H4 (cell line): ENCODE measurements at places on chromosomes 3 and 15. TPM values are rescaled to one million over a fixed set of nuclear protein-coding genes. Genes with fewer than 3 reads are reported as not detected.

- no peak for DNase-seq
Observed at GRCh38 chr15:47561102-47561501, 156.2 kb upstream of the SEMA6D start.

DNA sequence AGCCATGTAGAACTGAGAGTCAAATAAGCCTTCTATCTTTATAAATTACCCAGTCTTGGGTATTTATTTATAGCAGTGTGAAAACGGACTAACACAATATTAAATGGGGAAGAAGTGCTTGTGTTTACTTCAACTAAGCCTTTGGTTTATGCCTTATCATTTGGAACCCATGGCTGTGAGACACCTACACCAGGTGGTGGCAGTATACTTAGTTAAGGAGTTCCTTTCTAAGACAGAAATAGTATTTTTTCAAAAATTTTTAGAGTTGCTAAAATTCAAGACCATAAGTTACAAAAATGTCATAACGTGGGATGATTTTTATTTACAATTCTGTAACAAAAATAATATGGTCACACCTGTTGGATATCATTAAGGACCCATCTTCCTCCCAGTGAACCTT is 354.5 kb upstream of the SOX14 start:
- no peak for DNase-seq

The UROC1 gene
- not detected in 2 replicates for total RNA-seq

DNA sequence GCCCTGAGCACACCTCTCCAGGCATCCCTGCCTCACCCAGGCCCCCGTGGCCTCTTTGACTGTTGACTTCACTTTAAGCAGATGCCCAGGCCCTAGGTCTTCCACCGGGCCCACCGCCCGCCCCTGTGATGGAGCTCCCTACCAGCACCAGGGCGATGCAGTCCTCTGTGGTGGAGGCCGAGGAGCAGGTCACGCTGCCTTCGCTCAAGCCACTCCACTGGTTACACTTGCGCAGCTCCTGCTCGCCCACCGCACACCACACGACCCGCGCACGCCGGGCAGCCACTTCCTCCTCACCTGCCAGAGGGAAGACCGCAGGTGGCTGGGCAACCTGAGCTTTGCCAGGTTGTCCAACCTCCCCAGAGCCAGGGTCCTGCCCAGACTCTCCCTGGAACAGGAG is 16.0 kb downstream of the LTF start:
- DNase-seq, result no peak

DNA sequence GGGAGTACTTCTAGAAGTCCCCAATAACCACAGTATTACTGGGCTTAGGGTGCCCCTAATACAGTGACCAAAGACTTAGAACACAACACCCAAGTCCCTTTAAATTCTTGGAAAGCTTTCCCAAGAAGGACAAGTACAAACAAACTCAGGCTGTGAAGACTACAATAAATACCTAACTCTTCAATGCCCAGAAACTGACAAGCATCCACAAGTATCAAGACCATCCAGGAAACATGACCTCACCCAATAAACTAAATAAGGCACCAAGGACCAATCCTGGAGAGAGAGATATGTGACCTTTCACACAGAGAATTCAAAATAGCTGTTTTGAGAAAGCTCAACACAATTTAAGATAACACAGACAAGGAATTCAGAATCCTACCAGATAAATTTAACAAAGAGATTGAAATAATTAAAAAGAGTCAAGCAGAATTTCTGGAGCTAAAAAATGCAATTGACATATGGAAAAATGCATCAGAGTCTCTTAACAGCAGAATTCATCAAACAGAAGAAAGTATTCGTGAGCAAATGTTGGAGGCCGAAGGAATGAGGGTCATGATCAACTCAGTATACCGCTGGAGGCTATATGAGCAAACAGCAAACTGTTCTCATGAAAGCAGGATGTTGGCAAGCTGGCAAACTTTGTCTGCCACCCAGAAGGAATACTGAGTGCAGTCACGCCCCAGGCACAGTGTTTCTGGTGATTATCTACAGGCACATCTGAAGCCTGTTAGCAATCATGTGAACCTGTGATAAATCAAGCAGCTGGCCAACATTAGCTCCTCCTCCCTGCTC is 87.0 kb upstream of the NECTIN3 start:
- DNase-seq, result no peak

GRCh38 chr3:114597012-114597411 is 303.2 kb downstream of the TIGIT start:
- DNase-seq, result no peak
